Fibroblast of skin of right quadriceps (primary cell): ENCODE measurements at places on chromosomes 4 and X.

GRCh38 chrX:883588-883987 lies 253.0 kb downstream of the SHOX start:
- DNase-seq = no peak

- no peak for DNase-seq
These were observed 51.3 kb downstream of the SH3RF1 start for GRCh38 chr4:169219440-169219839.

DNA sequence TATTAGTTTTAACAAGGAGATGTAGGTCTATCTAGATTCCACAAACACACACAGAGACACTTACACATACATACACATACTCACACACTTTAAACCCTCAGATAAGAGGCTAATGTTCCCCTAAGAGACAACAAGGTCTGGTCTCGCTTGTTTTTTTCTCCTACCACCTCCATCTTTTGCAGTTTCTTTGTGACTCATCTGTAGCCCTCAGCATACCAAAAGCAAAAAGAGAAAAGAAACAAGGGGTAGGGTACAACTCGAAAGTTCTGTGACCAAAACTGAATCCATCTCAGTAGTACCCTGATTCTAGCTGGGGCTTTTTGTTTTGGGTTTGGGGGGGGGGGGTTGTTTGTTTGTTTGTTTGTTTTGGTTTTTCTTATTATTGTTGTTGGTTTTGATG lies 12.2 kb upstream of the EXOSC9 start:
- DNase-seq = no peak

DNA sequence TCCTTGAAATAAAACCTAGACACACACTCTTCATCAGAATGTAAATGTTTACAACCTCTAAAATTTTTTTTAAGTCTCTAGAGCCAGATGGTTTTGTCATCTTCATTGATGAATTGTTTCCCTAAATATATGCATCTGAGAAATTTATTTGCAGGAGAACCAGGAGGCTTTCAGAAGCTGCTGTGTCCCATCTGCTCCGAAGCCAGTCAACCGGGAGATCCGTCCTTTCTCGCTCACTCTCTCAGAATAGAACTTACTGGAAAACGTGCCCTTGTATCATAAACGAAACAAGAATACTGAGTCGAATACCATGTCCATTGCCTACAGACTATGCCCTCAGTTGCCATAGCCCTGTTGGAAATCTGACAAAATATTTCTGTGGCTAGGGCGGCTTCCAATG lies 103.5 kb downstream of the SLC34A2 start:
- no peak for DNase-seq

DNA sequence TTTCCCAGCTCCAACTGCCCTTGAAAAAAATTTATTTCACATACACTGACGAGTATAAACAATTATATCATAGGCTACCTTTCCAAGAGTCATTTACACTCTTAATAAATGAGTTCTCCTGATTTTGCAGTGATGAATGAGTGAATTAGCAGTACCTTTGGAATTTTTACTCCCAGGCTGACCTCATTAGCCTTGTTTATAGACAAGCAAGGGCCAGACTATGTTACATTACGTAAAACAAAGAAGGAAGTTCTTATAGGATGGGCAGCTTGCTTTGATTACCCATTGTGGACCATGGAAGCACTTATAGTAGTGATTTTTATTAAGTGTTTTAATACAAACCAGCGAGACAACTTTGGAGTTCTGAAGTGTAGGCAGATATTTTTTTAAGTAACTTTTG lies 112.9 kb upstream of the C1QTNF7 start:
- peak; percentile 41 for DNase-seq

GRCh38 chrX:19697416-19697815 lies 182.1 kb upstream of the MAP3K15 start:
- DNase-seq = no peak

- no peak for DNase-seq
These were observed 251.7 kb upstream of the MAD2L1 start for GRCh38 chr4:120318196-120318846.

DNA sequence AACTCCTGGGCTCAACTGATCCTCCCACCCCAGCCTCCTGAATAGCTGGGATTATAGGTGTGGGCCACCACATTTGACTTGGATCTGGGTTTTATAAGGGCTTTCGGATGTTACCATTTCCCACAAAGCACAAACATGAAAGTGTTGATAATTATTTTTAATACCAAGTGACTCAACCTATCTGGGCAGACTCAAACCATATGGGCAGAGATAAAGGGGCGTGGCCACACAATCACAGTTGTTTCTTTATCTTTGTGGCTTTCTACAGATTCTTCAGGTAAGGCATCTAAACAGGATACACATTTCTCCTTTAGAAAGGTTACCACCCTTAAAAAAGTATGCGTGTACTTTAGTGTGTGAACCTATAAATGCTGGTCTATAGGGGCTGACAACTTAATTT lies 122.5 kb downstream of the ZNF827 start:
- no peak for DNase-seq

DNA sequence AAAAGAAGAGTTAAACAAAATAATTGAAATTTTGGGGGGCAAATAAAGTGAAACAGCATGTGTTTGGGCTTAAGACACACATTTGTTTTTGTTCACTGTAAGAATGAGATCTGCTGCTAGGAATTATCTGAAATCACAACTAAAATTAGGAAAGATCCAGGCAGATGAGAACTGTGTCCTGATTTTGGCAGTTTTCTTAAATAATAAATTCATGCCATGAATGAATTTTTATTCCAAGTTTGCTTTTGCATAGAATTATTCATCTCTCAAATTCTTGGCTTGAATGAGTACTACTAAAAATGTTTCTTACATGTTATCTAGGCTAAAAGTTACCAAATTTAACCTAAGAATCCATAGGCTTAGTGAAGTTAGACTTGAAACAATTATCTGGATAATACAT lies 321.7 kb downstream of the ANK2 start:
- no peak for DNase-seq

GRCh38 chr4:162101337-162101736 lies 62.5 kb downstream of the FSTL5 start:
- DNase-seq = peak; percentile 0

GRCh38 chr4:182556580-182556979 lies 313.4 kb downstream of the TENM3 start:
- DNase-seq = no peak
